ENCODE measurements at places on chromosomes 13 and 19.

DNA sequence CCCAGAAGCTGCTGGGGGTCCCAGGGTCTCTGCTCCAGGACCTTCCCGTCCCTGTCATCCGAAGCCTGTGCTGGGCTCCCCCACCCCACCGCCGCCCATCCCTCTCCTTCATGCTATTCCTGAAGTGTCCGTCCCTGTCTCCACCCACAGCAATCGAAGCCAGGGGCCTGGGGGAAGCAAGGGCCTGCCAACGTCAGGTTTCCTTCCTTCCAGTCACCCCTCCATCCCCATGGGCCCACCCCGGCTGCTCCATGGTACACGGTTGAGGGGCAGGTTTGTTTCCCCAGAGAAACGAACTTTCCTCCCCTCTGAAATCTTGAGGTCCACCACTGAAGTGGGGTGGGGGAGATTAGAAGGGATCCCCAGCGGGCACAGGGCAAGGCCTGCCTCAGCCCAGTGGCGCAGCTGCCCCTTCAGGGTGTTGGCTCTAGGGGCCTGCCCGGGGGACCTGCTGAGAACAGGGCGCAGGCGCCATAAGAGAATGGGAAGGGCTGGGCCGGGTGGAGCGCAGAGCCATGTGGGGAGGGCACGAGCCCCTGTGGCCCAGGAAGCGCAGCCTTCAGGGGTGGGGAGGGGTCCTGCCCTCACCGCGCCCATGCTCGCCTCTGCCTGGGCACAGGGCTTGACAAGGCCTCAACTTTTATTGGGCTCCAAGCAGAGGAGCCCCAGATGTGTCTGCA lies 16.1 kb downstream of the CEBPG start:
- DNase-seq, result no peak

- no peak for DNase-seq
Observed at GRCh38 chr19:34347561-34348165, 17.3 kb upstream of the GPI start.

GRCh38 chr13:46179491-46179908 lies 2.5 kb downstream of the LCP1 start:
- DNase-seq, result no peak

GRCh38 chr13:28128926-28129325 lies 9.4 kb upstream of the PAN3 start:
- peak; percentile 71 for DNase-seq

DNA sequence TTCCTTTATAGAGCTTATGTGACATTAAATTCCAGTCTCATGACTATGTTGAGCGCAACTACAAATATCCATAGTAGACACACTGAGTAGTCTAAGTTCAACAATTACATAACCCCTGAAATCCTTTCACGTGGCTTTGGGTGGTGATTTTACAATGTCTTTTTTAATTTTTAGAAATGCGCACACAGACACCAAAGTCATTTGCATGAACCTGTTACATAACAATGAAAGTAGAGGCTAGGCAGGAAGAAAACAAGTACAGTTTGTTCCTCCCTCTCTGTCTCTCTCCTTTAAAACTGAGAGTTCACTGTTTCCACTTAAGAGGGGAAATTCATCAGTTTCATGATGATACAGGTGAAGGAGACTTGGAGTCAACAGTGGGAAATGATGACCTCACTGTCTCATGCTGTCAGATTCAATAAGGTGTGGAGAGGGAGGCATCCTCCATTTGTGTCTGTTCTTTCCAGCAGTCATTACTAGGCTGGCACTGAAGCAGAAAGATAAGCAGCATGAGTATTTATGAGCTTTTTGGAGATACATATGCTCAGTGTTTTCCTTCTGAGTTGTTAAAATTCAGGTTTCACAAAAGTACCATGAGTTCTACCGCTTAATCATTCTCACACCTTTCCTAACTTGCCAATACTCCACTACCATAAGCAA lies 201.8 kb downstream of the LHFPL6 start:
- DNase-seq, result no peak

- DNase-seq, result peak; percentile 92
Observed at GRCh38 chr13:46551410-46552302, 1.3 kb upstream of the LRCH1 start.

GRCh38 chr19:45172611-45173208 lies 5.3 kb downstream of the TRAPPC6A start:
- peak; percentile 47 for DNase-seq

- no peak for DNase-seq
Observed at GRCh38 chr13:26721251-26722121, 39.1 kb downstream of the GPR12 start.

- DNase-seq, result no peak
Observed at GRCh38 chr13:30752201-30752797, 17.0 kb downstream of the ALOX5AP start.

GRCh38 chr19:3361384-3362216 lies 4.8 kb upstream of the NFIC start:
- no peak for DNase-seq

GRCh38 chr19:1748115-1748872 lies 5.0 kb upstream of the ONECUT3 start:
- no peak for DNase-seq

- no peak for DNase-seq
Observed at GRCh38 chr13:54124700-54125099, 1096.1 kb downstream of the OLFM4 start.

DNA sequence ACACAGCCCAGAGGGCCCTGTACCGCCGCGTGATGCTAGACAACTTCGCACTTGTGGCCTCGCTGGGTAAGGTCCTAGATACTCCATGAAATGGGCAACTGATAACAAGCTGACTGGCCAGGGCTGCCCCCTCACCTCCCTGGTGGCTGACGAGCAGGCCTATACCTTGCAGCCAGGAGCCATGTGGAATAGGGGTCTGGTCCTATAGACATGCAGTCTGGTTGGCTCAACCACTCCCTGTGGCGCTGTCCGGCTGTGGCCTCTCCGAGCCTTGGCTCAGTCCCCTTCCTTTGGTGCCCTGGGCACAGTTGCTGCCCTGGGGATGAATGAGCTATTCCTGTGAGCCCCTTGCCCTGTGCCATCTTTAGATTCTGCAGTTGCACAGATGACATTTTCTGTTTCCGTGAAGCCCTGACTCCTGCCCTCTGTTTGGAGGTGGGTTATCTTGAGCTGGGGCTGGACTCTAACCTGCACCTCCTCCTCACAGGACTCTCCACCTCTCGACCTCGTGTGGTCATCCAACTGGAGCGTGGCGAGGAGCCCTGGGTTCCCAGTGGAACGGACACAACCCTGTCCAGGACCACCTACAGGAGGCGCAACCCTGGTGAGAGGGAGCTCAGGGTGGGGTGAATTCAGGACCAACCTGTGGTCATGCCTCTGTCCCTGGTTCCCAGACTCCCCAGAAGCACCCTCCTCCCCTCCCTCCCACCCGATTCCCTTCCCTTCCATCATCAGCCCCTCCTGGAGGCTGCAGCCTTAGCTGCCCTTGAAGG lies 2.5 kb downstream of the ZNF324 start:
- DNase-seq, result no peak

DNA sequence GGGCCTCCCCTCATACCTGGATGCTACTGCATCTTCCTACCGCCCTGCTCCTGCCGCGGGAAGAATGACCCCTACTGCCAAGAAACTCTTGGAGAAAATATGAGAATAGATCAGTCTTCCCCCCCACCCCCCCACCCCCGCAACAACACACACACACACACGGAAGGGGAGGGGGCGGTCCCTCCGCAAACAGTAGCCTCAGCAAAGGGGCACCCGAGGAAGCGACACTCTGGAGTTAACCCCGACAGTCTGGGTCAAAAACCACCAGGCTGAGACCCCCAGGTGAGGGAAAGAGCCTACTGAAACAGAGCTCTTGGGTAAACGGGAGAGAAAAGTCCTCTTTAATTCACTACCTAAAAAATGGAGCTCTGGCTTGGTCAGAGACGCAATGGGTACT lies 1.2 kb downstream of the MED26 start:
- no peak for DNase-seq

DNA sequence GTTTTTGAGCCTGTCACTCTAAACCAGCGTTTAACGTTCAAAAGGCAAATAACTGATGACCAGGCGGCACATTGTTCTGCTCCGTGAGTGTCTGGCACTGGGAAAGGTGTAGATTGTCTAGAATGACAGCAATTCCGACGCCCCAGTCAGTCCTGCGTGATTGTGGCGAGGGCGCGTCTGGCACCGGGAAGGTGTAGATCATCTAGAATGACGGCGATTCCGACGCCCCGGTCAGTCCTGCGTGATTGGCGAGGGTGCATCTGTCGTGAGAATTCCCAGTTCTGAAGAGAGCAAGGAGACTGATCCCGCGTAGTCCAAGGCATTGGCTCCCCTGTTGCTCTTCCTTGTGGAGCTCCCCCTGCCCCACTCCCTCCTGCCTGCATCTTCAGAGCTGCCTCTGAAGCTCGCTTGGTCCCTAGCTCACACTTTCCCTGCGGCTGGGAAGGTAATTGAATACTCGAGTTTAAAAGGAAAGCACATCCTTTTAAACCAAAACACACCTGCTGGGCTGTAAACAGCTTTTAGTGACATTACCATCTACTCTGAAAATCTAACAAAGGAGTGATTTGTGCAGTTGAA lies 26.1 kb upstream of the NDUFS7 start:
- DNase-seq, result no peak

DNA sequence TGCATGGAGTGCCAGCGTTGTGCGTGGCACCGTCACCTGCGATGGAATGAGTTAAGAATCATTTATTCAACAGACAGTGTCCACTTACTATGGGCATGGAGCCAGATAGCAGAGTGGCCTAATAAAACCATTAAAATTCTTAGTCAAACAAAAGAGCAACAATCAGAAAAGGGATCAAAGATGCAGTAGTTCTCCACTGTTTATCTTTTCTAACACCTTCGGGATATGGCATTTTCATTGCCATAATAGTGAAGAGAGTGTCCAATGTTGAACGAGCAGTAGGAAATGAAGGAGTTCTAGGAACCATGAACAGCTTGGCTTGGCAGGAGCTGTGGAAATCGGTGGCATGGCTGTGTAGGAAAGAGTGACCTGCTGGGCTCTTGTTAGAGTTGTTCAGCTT lies 2.0 kb downstream of the TNFSF11 start:
- DNase-seq, result no peak

DNA sequence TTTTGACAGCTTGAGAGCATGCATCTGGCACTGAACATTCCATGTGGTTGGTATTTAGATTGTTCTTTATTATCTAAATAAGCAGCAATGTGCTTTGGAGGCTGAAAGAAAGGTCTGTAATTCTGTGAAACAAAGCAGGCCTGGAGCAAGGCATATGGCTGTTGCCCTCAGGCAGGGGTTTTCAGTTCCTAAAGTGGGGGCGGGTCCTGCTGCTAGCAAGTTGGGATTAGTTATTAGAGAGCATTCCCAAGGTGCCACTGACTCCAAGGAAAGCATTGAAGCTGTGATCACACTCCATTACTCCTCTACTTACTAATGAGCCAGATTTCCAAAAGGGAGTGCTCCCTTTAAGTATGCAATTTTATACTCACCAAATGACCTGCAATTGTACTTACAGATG lies 432.2 kb downstream of the OLFM4 start:
- DNase-seq, result peak; percentile 94

- DNase-seq, result peak; percentile 90
Observed at GRCh38 chr19:16041299-16041990, 34.9 kb upstream of the TPM4 start.

DNA sequence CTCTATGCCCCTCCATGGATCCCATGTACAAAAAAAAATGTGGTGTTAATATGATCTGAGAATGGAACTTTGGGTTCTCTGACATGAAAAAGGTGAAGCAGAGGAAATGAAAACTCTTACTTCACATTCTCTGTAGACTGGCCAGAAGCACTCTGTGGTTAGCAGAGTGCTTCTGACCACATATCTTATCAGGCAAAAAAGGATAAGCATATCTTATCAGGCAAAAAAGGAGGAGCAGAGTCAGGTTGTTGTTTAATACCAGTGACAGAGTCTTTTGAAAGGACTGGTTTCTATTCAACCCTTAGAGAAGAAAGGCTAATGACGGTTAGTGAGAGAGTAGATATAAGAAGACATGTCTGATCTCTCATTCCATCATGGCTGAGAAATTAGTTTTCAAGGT lies 1404.8 kb downstream of the SLITRK1 start:
- no peak for DNase-seq

DNA sequence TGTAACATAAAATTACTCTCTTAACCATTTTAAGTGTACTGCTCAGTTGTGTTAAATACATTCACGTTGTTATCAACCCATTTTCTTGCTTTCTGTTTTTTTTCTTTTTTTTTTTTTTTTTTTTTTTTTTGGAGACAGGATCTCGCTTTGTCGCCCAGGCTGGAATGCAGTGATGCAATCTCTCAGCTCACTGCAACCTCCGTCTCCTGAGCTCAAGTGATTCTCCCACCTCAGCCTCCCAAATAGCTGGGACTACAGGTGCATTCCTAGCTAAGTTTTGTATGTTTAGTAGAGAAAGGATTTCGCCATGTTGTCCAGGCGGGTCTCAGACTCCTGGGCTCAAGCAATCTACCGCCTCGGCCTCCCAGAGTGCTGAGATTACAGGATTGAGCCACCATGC lies 42.5 kb upstream of the C13orf42 start:
- no peak for DNase-seq

- no peak for DNase-seq
Observed at GRCh38 chr13:52061587-52061986, 37.1 kb downstream of the UTP14C start.

- no peak for DNase-seq
Observed at GRCh38 chr19:46552891-46553290, 48.2 kb upstream of the CALM3 start.

GRCh38 chr19:17236811-17237543 lies 8.7 kb downstream of the NR2F6 start:
- DNase-seq, result no peak

- DNase-seq, result no peak
Observed at GRCh38 chr13:112102243-112102642, 35.3 kb downstream of the SOX1 start.

DNA sequence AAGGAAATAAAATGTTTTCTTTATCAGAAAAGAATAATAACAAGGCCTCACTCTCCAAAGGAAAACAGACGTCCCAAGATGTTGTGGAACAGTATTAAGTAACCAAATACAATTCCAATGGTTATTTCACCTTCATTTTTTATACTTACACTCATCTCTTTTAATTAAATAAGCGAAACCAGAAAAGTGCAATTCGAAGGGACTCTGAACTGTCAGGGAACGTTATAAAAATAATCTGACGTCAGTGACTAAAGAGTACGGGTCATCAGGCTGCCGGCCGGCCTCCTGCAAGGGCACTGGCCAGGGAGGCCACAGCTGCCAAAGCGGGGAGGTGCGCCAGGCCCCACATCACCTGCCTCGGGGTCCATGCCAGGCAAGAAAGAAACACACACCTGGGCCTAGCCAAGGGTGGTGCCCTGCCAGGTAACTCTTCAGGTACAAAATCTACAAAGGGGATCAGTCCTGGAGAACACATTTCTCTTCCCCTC lies 61.2 kb downstream of the CDADC1 start:
- no peak for DNase-seq

- no peak for DNase-seq
Observed at GRCh38 chr13:42617221-42617620, 43.3 kb downstream of the TNFSF11 start.

- no peak for DNase-seq
Observed at GRCh38 chr19:16111909-16112752, 442 bp downstream of the RAB8A start.

GRCh38 chr13:46176756-46177155 lies 5.2 kb downstream of the LCP1 start:
- DNase-seq, result no peak

- no peak for DNase-seq
Observed at GRCh38 chr19:34319230-34319585, 45.8 kb upstream of the GPI start.

- DNase-seq, result no peak
Observed at GRCh38 chr13:33150126-33150525, 133.9 kb downstream of the KL start.

GRCh38 chr19:51456541-51457290 lies 1.5 kb downstream of the SIGLEC8 start:
- no peak for DNase-seq

Measured in islet precursor cell (in vitro differentiated cells).